ENCODE measurements at places on chromosomes 3 and 15.

- DNase-seq, result no peak
These were observed at the start of gene MB21D2 for GRCh38 chr3:192917404-192918274. MB21D2 (minus strand) TSS chr3:192917856; CDS start chr3:192917840, 16 bp downstream.

DNA sequence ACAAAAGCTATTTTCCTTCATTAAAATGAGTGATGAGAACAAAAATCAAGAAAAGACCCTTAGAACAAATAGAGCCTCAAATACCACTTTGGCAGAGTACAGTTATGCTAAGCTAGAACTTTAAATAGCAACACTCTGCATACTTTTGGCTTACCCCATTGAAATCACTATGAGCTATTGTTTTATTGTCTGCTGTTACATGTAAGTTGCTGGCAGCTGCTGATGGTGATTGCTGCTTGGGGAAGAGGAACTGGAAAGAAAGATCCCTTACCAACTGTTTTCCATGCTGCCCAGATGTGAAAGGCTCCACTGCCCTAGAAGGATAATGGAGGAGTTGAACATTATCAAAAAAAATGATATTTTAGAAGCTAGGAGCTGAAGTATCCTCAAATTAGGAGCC is 135.4 kb downstream of the SYNPR start:
- no peak for DNase-seq

DNA sequence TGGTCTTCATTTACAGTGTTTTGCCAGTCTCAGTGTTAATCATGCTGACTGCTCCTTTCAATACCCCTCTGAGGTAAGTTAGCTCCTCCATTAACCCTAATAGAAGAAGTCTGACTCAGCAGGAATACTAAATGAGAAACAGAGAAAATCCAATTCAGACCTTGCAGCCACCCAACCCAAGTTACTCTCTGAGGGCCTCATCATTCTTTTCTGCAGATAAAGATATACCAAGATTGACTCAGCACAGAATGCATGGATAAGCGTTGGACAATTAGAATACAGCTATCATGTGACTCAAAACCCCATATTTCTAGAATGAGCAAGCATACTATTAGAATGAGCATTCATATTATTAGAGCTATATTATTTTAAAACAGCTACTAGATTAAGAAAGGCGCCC is 389.1 kb upstream of the SGO1 start:
- DNase-seq, result no peak

- DNase-seq, result no peak
These were observed 16.6 kb upstream of the KY start for GRCh38 chr3:134667406-134667805.

DNA sequence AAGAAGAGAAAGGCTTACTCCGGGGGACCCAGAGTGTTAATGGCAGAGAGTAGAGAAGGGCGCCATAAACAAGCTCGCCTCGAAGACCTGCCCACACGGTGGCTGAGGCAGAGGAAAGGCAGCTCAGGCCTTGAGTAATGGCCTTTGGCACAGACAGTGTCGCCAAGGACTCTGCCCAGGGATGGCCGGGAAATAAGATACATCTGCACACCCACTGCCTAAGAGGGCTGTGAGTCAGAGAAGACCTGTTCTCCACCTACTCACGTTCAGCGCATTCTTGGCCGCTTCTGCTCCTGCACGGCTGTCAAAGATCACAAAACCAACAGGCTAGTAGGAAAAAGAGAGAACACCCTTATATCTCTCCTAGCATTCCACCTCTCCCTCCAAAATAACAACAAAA is 26.2 kb downstream of the RBPMS2 start:
- DNase-seq, result no peak

DNA sequence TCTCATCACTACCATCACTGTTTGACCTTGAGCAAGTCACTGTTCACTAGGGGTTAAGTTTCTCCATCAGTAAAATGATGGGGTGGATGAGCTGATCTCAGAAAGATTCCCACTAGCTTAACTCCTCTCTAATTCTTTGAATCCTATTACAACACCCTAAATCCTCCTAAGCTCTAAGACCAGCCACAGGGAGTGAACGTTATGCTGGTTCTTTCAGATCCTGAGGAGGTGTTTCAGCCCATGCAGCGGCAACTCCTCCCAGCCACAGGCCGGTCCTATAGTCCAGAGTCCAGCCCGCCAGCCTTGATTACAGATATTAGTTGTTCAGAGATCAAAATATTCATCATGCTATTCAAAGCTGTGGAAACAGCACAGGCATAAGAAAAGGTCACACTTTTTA is 15.1 kb downstream of the MB21D2 start:
- DNase-seq, result no peak

DNA sequence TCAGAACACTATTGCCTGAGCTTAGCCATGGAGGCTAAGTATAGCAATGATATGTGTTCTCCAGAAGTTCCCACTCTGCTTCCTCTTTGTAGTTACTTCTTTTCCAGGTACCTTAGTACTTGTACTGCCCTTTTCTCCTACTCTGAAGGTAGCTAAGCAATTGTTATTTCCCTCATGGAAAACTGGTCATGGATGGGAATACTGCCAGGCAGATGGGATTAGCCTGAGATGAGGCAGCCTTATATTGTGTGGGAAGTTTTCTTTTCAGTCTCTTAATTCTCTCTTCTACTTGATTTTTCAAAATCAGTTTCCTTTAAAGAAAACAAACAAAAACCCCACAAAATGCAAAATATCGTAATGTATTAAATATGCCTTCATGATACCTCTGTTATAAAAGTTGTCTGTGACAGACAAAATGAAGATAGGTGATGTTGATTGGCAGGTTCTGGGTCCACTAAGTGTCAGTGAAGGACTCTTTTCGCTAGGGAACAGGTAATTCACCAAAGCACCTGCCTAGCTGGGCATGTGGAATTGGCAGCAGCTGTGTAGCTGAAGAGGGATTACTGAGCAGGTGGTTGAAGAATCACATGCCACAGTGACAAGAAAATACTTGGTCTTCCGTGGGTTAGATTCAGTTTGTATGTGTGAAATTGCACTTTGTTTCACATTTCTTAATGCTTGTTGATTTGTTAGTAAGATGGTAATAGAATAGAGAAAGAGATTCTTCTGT is 4.1 kb downstream of the ZNF609 start:
- no peak for DNase-seq

- no peak for DNase-seq
These were observed 214.3 kb downstream of the SQOR start for GRCh38 chr15:45849136-45849535.

DNA sequence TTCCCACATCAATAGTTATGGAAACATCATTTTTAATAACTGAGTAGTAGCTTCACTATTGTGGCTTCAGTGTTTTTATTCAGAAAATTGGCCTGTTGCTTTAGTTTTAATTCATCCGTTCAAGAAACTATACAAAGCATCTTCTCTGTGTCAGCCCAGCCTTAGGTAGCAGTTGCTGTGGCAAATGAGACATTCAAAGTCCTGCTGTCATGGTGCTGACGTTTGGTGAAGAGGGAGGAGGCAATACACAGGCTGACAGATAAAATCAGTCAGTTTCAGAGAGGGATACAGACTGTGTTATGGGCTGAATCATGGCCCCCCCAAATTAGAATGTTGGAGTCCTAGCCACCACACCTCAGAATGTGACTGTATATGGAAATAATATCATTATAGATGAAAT is 56.5 kb downstream of the SLC7A14 start:
- no peak for DNase-seq

- DNase-seq, result no peak
These were observed 286.0 kb downstream of the WDR72 start for GRCh38 chr15:53473435-53473834.

DNA sequence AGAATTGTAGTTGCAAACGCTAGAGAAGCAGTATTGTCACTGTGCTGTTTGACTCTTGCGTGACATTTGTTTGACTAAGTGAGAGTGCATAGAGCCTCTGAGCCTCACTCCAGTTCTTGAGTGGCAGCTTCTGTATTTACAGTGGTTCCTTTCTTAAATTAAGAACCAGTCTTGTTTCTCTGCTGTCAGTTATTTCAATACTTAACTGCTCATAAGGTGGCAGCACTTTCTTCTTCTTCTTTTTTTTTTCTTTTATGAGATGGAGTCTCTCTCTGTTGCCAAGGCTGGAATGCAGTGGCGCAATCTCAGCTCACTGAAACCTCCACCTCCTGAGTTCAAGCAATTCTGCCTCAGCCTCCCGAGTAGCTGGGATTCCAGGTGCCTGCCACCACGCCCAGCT is 372.1 kb downstream of the LPP start:
- no peak for DNase-seq

DNA sequence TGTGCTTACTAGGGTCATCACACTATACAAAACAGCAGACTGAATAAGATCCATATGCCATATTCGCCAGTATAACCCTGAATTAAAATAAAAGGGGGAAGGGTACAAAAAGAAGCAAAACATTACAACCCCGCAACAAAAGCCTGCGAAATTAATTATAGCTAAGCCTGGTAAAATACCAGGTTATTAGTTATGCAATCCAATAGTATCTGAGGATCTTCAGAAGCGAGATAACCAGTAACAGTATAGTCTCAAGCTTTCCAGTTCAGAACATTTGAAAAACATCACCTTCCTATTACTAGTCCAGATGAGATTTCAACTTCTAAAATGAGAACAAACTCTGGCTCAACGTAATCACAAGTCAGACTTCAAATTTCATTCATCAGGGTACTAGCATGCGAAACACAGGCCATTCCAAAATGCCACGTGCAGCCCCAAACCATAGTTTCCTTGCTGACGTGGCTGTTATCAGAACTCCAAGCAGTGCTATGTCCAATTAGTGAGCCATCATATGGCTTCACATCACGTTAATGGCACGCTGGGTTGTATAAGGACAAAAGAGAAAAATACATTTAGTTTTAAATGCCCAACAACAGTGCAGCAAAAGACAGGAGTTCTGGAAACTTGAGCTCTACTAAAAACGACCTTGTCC is 1.1 kb downstream of the SSR3 start:
- peak; percentile 43 for DNase-seq

- no peak for DNase-seq
These were observed 29.0 kb upstream of the SLMAP start for GRCh38 chr3:57727106-57727505.

GRCh38 chr3:37700466-37701248 is 161.0 kb upstream of the CTDSPL start:
- DNase-seq, result no peak

GRCh38 chr3:167718582-167718981 is 16.1 kb downstream of the PDCD10 start:
- no peak for DNase-seq

DNA sequence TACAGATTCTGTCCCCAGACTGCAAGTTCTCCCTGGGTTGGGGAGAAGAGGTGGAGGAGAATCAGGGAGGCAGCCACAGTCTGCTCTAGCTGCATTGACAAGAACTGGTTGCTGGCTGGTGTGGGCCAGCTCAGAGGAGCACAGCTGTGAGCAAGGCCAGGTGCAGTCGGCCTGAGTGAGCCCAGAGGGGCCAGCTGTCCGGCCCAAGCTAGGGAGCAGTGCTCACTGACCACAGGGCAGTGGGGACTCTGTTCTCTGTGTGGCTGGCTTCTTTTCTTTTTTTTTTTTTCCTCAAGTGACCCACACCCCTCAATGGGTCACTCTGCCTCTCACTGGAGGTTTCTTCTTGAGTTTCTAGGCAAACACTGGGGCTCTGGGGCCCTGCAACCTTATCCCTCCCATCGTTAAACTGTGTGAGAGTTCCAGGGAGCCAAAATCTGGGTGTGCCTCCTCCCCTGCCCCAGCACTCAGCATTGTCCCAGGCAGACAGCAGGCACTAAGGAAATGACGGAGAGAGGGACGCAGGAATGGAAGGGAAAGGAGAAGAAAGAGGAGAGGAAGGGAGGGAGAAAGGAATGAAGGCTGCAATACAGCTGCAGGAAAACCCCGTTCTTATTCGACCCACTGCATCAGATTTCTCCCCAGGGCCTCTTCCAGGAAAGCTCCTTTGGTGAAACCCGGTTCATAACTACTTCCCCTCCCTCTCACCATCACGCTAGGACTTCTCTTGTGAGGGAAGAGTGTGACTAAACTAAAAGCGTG is 37.7 kb upstream of the HES1 start:
- DNase-seq, result no peak

- no peak for DNase-seq
These were observed 1049.1 kb downstream of the FHIT start for GRCh38 chr3:60202052-60202726.

DNA sequence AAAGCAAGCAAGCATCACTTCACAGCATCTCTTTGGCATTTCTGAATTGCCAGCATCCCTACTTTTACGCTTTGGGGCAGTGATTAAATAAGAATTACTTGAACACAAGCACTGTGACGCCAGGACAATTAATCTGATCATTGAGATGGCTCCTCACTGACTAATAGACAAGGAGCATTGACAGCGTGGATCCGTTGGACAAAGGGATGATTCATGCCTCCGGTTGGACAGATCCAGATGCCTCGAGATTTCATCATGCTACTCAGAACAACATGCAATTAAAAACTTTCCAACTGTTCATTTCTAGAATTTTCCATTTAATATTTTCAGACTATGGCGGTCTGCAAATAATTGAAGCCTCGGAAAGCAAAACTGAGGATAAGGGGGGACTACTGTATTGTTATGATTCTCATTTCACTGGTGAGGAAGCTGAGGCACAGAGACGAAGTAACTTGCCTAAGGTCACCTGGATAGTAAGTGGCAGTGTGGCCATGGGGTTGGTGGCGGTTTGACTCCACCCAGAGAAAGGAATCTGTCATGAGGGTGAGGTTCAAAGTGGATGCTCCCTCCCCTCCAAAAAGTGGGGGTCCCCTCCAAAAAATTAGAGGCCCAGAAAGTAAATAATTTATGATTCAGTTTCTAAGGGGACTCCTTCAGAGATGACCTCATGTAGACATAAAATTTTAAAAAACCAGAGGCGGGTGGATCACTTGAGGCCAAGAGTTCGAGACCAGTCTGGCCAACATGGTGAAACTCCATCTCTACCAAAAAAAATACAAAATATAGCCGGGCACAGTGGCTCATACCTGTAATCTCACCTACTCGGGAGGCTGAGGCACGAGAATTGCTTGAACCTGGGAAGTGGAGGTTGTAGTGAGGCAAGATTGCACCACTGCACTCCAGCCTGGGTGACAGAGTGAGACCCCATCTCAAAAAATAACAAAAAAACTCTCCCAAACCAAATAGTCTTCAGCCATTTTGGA is 12.3 kb upstream of the PGPEP1L start:
- peak; percentile 35 for DNase-seq

- DNase-seq, result no peak
These were observed 481.5 kb downstream of the PDCD6IP start for GRCh38 chr3:34279901-34280300.

DNA sequence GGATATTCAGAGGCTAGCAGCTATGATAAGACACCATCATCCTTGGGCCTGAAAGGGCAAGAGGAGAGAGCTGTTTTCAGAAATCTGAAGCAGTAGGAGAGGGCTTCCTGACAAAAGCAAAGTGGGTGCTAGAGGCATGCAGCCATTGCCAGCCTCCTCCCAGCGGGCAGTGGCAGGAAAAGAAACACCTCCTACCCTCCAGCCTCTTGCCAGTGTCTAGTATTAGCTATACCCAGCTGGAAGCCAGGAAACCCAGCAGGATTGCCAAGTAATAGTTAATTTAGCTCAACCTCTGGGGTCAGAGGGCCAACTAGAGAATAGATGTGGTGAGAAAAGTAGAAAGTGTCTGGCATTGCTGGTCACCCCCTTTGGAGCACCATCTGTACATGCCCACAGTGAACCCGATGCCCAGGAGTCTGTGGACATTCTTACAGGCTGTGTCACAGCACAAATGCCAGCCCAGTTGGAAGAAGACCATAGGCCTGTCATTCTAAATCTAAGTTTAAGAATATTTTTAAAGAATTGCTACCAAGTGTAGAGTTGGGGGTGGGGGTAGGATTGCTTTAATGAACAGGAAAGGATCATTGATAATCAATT is 85.3 kb downstream of the HCN4 start:
- DNase-seq, result no peak

- no peak for DNase-seq
These were observed 27.1 kb downstream of the DNAJC13 start for GRCh38 chr3:132444383-132444782.

GRCh38 chr15:48592221-48592731 is 53.2 kb downstream of the FBN1 start:
- peak; percentile 84 for DNase-seq
